ENCODE measurements at places on chromosomes 3 and 15.

DNA sequence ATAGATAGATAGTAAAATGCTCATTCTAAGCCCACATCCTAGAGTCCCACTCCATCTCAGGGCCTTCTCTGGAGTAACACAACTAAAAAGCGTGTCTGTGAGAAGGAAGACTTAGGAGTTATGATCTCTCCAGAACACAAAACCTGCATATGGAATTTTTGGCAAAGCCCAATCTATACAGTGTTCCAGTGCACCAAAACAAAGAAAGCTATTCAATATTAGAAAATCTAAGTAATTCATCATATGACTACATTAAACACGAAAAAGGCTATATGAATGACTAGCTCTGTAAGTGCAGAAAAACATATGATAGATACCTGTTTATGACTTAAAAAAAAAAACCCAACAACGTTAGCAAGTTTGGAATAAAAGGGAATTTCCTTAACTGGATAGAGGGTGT lies 27.7 kb downstream of the MTMR10 start:
- DNase-seq: no peak

DNA sequence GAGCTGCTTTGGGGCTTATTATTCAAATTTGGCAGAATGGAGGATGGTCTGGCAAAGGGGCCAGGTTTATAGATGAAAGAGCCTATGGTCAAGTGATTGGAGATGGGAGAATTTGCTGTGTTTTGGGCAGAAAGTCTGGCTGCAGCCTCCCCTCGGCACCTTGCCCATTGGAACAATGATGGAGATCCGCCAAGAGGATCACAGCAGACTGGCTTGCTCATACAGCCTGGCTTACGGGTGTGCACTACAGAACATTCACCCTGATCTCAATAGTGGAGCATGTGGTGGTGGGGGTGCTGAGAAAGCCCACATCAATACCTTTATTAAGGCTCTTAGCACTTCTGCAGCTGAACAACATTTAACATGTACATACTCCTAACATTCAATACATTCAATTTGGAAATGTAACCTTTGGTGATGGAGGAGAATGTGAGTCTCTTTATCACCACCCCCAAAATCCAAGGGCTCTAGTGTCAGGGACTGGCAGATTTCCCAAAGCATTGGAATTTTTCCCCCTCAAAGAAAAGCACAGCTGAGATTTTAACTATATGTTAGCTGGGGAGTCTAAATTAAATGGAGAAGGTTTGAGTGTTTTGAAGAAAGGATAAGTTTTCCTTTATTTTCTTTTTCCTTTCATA lies 118.4 kb upstream of the TMC3 start:
- DNase-seq: no peak

- DNase-seq: no peak
Measured at GRCh38 chr15:95644100-95644875, 686.2 kb upstream of the NR2F2 start.

- DNase-seq: no peak
Measured at GRCh38 chr3:146136647-146137046, 24.3 kb downstream of the PLOD2 start.

GRCh38 chr3:167808910-167809309 lies 73.4 kb downstream of the SERPINI1 start:
- DNase-seq: no peak

DNA sequence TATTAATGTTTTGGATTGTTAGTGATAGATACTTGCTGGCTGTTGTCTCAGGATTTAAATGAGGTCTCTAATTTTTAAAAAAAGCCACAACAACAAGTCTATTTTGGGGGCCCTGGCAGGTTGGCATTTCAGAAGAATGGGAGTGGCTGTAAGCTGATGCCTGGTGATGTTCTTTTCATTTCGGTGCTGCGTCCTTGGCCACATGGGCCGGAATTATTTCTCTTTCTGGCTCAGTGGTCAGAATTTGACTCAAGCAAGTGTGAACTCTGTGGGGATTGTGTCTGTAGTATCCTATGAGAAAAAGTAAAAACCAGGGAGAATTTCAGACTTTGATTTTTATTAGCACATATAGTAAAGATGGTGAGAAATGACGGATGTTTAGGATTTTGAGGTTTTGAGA lies 203.0 kb downstream of the AKAP13 start:
- no peak for DNase-seq

DNA sequence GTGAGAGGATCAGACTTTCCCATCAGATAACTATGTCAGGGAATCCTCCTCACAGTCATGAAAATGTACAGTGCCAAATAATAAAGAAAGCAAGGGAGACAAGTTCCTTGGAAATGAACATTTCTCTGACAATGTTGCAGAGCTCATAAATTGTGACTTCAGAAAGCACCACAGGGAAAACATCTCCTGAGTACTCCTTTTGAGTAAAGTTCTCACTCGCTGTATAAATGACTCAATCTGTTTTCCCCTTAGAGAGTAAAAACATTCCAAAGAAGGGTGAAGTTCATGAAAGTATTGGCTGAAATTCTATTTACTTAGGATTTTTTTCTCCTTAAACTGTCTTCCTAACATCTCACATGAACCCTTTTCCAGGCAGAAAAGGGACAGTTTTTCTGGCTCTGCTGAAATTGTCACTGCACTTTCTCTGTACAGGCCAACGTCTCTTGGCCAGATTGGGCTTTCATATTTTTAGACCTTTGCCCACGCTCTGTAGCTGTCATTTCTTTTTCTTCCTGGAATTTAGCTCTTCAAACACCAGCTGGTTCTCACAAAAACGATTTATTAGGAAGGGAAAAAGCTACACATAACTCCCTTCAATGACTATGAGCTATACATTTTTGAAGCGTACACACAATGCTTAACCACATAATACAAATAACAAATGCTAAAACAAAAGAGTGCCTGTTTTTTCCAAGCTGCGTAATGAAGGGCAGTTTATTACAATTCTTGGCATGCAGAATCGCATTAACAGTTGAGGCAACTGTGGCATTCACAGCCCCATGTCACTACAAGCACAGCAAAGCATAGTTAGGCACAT lies 216.1 kb downstream of the ATP8B4 start:
- DNase-seq: no peak

All from naive thymus-derived CD4-positive, alpha-beta T cell (primary cell).